ENCODE measurements at places on chromosomes 7 and 10.

DNA sequence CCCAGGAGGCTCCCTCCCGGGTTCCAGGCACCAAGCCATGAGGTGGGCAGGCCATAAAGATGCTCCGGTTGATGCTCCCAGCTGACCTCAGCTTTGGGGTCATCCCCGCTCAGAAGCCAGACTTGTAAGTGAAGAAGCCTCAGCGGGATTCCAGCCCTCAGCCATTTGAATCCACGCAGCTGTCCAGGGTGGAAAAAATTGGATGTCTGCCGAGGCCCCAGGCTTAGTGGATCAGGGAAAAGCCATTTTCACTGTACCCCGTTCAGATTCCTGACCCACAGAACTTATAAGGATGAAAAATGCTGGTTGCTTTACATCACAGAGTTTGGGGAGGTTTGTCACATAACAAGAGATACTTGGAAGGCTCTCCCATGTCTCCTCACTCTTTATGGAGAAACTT is 49.2 kb upstream of the CPN1 start:
- DNase-seq: no peak

DNA sequence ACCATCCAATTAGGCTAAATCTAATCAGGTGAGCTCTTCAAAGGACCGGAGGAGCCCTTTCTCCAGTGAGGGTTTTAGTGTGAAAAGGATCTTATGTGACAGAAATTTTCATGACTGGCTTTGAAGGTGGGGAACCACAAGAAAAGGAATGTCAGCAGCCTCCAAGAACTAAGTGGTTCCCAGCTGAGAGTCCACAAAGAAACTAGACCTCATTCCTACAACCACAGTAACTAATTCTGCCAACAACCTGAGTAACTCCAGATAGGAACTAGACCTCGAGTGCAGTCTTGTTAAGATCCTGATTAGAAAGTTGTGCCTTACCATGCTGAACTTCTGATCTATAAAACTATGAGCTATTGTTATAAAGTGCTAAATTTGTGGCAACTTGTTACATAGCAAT is 51.3 kb downstream of the PCLO start:
- DNase-seq: no peak

DNA sequence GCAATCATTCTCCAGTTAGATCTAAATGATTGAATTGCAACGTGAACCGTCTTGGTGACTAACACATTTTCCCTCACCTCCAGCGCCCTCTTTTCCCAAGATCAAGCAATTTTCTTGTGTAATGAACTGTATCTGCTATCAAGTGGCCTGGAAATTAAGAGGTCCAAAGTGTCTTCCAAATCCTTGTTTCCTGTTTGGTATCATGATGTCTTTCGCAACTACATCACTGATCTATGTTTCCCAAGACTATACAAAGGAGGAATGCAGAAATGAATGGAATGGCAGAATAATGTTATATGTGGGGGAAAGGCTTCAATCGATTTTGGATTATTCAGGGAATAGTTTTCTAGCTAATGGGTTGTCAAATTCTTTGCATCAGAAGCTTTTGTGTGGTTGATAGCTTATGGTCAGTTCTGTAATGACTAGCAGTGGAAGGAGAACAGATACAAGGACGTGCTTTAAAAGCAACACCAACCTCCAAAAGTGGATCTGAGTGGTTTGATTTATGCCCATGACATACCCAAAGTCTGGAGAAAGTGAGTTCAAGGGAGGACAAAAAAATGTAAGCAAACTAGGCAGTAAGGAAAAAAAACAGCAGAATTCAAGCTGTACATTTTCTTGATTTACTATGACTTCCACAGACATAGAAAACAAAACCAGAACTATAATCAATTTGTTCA is 14.6 kb upstream of the ZEB1 start:
- DNase-seq: no peak

DNA sequence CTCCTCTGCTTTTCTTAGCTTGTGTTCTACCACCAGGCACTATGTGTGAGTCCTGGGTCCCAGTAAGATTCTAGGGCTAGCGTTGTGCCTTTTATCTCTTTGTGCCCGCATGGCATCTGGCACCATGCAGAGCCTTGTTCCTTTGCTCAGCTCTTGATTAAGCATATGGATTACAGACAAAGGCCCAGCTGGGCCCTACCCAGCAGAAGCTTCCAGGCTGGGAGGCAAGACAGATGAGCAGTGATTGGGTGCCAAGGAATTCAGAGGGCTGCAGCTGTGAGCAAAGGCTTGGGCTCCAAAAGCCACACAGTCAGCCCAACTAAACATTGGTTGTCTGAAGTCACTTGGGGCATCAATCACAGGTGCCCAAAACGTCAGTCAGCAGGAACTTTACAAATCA is 2.0 kb downstream of the ACSM6 start:
- DNase-seq: no peak
